SW 1271 (cell line): ENCODE measurements at places on chromosomes 16 and 17.

DNA sequence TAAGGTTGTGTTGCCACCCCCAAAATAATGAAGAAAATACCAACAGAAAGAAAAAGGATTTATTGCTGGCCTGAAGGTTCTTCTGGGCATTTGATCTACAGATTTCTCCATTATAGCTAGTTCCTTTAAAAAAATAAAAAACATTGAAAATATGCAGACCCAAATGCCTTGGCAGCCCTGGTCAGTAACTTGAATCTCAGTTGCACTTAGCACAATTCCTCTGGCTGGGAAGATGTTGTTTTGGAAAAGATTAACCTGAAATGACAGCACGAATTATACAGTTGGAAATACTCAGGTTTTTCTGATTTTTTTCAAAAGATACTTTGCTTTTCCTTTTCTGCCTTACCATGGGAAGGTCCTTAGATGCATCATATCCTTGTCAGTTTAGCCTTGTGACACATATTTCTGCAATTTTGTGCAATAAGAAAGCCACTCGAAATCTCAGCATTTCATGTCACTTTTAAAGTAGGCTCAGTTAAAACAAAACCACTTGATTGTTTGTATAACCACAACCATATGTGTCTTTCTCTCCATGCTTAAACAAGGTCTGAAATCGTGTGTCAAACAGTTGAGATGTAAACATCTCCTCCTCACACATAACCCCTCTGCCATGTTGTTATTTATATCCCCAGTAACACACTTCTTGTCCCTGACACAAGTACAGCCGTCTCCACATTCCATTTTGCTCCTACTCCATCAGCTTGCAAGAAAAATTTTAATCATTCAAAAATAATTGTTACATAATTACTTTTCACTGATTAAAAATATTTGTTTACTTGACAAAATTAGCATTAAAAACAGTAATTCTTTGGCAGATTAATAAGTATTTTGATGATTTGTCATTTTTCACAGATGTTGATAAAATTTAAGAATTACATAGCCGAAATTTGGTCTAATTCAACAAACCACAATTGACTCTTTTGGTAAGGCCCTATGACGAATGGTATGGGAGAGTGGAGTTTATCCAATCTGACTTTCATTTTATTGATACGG, 61.1 kb downstream of the SIAH1 start:
- no peak for DNase-seq

DNA sequence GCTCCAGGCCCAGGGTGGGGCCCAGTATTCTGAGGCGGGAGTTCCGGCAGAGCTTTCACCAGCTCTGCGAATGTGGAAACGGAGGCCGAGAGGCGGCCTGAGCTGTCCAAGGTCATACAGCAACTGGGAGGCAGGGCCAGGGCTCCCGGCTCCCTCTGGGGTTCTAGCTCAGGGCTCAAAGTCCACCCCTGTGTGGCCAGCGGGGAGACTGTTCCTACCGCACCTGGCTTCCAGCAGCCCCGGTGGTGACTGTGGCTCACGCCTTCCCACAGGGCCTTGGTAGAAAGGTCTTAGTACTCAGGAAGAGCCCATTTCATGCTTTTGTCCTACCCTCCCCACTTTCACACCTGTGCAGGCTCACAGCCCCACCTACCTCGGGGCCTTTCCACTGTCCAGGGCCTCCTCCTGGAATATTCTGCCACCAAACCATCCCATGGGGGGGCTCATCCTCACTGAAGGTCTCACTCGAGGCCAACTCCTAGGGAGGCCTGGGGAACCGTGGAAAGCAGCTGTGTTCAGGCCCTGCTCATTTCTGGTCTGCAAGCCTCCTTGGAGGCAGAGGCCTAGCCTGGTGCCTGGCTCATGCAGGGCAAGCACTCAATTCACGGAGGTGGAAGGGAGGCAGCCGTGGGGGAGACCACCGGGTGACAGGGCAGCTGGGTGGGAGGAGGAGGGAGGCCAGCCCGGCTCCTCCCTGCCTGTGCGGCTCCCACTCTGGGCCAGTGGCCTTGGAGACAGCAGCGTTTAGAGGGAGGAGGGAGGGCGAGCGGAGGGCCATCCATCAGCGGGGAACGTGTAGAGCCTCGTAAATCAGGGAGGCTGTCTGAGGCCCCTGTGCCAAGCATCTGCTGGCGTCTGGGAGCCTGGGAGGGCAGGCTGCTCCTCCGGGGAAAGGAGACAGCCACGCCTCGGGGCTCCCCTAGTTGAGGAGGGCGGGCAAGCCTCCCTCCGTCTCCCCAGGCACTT, 12.7 kb upstream of the DOC2B start:
- DNase-seq: no peak

DNA sequence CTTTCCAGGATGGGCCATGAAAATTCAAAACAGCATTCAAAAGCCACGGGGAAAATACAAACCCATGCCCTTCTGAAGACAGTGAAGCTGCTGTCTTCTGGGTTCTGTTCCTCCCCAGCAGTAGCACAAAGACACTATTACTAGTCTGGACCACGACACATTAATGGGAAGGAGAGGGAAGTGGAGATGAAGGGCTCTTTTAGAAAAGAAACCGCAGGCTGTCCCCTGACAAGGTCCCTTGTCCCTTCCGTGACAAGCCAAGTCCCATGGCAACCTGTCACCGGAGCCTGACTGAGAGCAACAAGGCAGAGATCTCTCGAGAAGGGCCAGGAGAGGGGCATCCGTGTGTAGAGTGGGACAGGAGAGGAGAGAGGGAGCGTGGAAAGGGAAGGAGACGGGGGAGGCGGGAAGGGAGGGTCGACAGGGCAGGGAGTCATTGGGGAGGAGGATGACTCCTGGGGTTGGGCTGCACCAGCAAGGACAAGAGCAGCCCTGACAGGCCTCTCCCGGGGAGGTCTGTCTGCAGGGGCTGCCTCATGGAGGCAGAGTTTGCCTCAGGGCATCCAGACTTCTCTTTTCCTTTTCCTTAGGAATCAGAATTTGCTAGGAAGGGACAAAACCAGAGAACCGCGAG, 436.2 kb downstream of the SLC39A11 start:
- no peak for DNase-seq

DNA sequence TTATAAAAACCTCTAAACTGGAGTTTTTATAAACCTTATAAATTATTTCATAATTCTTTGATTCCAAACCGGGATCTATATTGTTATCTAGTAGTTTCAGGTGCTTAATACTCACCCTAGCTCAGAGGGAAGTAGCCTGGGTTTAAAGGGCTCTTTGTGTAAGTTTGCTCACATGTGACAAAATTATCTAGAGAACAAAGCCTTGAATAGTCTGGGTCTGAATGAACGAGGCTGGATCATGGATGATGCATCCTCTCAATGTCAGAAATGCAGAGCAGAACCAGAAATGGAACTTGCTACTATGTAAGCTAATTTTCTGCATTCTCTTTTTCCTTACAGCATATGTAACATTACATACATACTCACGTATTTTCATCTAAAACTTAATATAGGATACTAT, 103.9 kb upstream of the NETO2 start:
- no peak for DNase-seq

GRCh38 chr16:74667255-74667700, 601 bp upstream of the RFWD3 start:
- DNase-seq: no peak

DNA sequence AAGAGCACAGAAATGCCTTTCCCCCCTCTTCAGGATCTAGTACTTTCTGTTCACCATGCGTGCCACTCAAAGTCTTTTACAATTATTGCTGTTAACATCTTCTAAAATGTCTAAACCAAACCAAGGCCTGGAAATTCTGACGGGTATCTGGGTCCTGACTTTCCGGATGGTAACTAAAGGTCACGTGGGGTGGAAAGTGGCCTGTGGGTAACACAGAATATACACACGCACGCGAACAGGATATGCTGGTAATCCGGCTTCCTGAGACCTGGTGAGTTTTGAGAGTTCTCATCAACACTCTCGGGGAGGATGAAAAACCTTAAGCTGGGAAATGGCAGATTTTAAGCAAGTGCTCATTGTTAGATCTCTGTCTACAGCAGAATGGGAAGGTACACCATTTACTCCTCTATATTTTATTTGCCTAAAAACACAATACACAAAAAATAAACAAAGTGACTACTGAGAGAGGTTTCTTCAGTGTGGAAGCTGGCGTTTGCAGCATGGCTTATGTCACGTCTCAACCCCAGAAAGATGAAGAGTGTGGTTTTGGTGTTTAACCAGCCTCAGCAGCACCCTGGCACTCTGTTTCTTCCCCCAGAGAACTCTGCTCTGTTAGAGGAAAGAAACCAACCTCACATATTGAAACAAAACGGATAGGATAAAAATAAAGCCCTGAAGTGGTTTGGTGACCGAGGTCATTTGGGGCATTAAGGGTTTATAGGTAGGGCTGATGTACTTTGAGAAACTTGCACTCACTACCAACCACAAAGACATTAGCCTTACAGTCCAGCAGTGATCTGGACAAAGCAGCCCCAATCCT, 37.3 kb downstream of the SMG6 start:
- no peak for DNase-seq

DNA sequence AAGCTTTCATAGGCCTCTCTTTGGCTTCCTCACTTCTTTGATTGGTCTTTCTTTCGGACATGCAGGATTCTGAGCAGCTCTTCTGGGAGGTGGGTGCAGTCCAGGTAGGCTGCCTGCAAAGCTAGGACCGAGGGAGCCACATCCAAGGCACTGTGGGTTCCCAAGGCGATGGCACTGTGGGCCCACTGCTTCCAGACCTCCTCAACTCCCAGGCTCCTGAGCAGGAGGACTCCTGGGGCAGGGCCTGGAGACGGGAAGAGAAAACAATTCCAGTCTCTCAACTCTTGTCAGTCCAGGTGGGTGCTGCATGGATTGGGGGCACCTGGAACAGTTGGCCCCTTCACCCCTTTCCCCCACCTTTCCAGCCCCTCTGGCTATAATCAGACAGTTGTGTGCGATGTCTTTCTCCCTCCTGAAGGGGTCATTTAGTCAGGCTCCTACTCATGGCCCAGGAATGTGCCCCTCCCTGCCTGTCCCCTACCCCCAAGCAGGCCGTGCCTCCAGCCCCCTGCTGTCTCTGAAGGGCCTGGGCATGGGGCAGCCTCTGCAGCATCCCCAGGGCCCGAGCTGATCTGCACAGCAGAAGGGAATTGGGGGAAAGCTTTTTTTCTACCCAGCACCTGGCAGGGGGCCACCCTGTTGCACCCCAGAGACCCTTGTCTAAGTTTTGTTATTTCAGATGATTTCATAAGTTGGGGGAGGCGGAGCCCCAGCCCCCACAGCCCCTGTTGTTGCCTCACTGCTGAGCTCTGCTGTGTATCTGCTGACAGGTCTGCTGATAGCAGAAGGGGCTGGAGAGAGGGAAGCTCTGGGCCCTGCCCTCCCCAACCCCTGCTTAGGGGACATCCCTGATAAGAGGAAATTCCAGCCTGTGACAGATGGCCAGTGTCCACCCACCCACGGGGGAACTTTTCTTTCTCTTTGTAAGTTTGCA, 330.3 kb downstream of the SEC14L1 start:
- no peak for DNase-seq

DNA sequence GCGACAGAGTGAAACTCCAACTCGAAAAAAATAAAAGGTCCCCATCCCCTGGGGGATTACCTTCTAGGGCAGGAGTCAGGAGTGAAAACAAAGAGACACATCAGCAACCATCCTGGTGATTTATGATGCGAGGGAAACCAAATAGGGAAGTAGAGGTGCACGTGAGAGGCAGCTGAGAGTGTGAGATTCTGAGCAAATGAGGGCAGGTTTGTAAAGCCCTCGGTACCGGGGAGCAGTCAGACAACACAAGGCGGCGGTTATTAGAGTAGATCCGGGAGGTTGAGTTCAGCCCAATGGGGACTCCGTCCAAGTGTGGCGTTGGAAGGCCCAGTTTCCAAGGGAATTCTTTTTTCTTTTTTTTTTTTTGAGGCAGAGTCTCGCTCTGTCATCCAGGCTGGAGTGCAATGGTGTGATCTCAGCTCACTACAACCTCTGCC, 7.4 kb upstream of the ARMC7 start:
- DNase-seq: no peak

- DNase-seq: no peak
Observed at GRCh38 chr17:35903451-35903850, 23.3 kb upstream of the CCL5 start.

- DNase-seq: no peak
Observed at GRCh38 chr16:67246756-67247191, 507 bp downstream of the FHOD1 start.

- DNase-seq: no peak
Observed at GRCh38 chr16:76755496-76755895, 435.5 kb upstream of the MON1B start.

DNA sequence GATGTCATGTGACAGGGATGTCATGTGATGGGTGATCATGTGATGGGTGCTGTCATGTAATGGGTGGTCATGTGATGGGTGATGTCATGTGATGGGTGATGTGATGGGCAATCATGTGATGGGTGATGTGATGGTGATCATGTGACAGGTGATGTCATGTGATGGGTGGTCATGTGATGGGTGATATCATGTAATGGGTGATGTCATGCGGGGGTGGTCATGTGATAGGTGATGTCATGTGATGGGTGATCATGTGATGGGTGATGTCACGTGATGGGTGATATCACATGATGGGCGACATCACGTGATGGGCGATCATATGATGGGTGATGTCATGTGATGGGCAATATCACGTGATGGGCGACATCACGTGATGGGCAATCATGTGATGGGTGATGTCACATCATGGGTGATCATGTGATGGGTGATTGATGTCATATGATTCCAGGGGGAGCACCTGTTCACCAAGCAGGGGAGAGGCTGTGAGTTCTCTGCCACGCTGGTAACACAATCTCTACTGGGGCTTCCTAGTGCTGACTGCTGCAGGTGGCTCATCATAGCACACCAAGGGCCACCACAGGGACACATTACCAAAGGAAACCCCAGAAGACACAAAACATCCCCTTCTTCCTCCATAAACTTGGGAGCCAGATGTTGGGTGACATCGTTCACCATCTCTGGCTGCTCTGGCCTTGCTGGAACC, 16.5 kb downstream of the CD300LB start:
- no peak for DNase-seq

- DNase-seq: no peak
Observed at GRCh38 chr17:8859027-8859803, 8.3 kb downstream of the PIK3R6 start.

DNA sequence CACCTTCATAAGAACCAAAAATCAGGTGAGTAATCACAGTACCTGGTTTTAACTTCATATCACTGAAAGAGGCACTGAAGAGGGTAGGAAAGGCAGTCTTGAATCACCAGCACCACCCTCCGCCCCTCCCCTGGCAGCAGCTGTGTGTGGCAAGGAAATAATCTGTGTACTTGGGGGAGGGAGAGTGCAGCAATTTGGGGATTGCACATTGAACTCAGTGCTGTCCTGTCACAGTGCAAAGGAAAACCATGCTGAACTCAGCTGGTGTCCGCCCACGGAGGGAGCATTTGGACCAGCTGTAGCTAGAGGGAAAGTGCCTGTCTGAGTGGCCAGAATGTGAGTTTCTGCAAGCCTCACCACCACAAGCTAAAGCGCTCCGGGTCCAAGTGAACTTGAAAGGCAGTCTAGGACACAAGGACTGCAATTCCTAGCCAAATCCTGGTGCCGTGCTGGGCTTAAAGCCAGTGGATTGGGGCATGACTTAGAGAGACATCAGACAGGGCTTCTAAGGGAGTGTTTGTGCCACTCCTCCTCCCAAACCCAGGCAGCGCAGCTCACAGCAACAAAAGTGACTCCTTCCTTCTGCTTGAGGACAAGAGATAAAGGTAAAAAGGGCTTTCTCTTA, 39.7 kb upstream of the ALDH3A1 start:
- no peak for DNase-seq
